Tibial nerve (tissue), 4 donors: ENCODE measurements at places on chromosomes 7 and 10. TPM values are rescaled to one million over a fixed set of nuclear protein-coding genes. Genes with fewer than 3 reads are reported as not detected.

GRCh38 chr10:56728349-56728748 is 367.3 kb upstream of the ZWINT start:
- DNase-seq, result no peak

The CDK14 gene
- 36.3 TPM for total RNA-seq

GRCh38 chr7:33087858-33088257 is 21.3 kb downstream of the RP9 start:
- DNase-seq, result no peak

The OR2A42 gene
- total RNA-seq, result not detected

DNA sequence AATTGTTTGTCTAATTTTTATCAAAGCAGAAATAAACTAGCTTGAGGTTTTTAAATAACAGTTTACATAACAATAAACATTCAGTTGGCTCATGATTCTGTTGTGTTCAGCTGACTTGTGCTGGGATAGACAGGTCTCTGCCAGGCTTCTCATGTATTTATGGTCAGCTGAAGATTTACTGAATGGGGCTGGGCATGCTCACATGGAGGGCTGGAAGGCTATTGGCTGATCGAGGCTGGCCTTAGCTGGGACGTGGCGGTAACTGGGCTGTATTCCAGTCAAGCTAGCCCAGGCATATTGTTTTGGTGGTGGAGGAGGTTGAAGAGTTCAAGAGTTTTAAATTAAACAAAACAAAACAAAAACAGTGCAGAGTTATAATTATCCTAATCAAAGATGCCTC is 251.0 kb upstream of the MTPN start:
- no peak for DNase-seq

The PTPRE gene
- total RNA-seq, result 22.0 TPM

DNA sequence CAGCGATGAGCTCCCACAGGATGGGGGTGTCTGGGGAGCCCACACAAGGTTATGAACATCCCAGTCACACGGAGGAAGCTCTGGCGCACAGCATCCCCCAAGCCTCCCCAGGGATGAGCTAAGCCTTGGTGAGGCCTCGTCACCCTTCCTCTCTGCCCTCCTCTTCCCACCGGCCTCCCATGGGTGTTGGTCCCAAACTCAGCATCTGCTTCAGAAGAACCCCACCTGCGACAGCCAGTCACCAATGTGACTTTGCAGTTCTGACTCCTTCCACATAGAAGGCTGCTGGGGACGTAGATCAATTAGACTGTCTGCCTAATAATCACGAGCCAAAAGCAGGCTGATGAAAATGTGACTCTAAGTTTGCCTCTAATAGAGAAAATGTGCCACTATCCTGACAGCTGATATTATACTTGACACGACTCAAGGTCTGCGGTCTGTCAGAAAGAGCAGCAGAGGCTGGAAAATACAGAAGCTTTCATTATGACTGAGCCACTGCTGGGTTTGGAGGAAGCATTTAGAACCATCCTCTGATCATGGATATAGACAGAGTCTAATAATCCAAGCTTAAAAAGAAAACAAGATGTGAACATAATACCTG is 116.0 kb upstream of the PFKP start:
- no peak for DNase-seq

DNA sequence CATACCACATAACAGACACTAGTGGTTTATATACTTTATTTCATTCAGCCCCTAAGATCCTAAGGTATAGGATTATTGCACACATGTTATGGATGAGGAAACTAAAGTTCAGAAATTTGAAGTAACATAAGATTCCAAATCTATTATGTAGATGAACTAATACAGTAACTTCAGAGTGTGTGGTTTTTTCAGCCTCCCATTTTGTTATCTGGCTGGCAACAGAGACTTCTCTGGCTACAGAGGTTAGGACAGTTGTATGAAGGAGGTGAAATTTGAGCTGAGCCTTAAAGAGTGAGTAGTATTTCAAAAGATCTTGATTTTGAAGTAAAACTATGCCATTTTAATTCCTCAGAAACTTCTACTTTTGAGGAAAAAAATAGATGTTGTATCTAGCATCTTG is 125.4 kb downstream of the MAPK8 start:
- DNase-seq, result no peak

The OPN1SW gene
- not detected for total RNA-seq

The ICA1 gene
- 12.8 TPM for total RNA-seq

GRCh38 chr7:67549126-67549525 is 552.5 kb downstream of the TYW1 start:
- no peak for DNase-seq

- DNase-seq, result peak; percentile 93
These were observed 489 bp downstream of the MAP3K8 start for GRCh38 chr10:30434273-30435072.

The POU6F2 gene
- total RNA-seq, result 1.8 TPM

DNA sequence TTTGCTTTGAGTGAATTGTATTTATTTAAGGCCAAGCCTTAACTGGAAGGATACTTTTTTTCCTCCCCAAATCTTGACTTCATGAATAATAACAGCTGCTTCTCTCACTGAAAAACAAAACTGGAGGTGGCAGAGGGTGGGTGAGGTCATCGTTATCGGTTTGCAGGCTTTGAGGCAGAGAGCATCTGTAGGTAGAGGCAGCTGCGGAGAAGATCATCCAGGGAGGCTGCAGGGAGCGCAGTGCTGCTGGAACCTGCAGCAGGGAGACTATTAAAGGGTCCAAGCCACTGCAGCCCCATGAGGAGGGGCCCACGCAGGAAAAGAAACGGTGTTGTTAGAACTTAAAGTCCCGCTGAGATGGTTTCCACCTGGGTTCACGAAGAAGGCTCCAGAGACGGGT is 112.1 kb upstream of the SDK1 start:
- no peak for DNase-seq

GRCh38 chr7:126699707-126700106 is 553.0 kb downstream of the GRM8 start:
- no peak for DNase-seq

The DNAJB6 gene
- total RNA-seq, result 106 TPM
